ENCODE measurements at places on chromosomes 3 and 15.

DNA sequence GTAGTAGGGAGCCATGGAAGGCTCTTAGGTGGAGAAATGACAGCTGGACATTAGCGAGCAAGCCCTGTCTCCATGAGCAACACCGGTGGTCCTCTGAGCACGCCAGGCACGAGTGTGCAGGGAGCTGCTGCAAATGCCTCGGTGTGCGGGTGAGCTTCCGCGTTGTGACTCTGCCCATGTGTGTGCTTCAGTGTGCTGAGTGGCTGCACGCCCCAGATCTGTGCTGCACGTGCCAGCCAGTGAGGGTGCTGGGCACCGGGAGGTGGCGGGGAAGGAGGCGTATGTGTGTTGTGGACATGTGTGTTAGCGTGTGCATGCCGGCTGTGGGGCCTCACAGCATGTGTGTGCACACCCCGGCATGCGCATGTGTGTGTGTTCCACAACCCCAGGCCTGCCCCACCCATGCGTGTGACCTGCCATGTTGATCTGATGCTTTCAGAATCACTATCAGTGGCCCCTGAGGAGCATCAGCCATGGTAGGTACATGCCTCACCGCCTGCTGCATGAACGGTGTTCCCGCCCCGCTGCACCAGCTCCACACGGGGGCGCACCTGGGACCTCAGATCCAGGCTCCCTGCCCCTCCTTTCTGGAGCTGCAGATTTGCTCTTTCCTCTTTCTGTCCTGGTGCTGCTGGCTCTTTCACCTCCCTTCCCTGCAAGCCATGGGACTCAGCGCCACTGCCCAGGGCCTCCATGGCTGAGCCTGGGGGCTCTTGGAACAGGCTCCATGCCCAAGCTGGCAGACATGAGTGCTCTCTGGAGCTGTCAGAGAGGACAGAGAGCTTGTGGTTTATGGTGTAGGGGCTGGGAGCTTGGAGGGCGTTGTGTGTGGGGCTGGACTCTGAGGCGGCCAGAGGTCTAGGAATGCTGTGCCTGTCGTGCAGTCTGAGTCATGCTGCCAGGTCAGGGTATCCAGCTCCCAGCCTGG lies 169.4 kb downstream of the TBC1D2B start:
- peak; percentile 48 for DNase-seq

DNA sequence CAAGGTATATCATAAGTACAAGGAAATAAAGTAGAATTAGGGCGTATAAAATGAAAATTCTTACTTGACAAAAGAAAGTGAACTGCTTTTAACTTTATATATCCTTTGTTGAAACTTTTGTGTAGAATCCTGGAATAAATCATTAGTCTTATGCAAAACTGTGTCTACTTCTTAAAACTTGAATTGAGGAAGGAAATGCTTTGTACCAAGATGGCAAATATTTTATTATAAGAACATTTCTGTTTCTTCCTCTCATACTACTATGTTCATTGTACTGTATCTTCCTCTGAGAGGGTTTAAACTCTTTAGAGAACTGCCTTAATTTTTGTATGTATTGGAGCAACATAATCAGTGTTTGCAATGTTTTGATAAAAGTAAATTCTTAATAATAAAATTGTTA lies 42.0 kb downstream of the RASA2 start:
- no peak for DNase-seq

GRCh38 chr3:122952520-122952919 lies 75.0 kb downstream of the SEMA5B start:
- DNase-seq = no peak

DNA sequence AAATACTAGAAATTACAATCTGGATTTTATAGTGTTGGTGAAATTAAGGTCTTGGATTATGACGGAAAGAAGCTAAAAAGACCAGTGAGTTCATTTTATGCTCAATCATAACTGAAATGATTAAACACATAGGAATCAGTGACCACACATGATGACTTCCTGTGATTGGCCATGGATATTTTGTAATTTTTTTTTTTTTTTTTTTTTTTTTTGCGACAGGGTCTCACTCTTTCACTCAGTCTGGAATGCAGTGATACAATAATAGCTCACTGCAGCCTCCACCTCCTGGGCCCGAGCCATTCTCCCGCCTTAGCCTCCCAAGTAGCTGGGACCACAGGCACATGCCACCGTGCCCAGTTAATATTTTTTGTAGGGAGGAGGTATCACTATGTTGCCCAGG lies 47.4 kb downstream of the PAQR5 start:
- DNase-seq = no peak

DNA sequence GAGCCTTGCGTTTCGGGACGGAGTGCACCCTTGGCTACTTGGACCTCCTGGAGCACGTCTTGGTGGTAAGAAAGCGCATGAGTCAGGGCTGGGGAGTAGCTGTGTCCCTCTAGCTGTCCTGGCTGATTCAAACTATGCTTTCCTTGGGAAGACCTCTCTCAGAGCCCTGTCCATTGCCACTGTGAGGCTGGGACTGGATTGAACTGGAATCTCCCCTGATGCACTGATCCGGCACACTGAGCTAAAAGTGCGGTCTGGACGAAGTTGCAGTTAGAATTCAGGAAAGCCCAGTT lies 232.6 kb upstream of the TPM1 start:
- no peak for DNase-seq

- DNase-seq = no peak
Measured at GRCh38 chr15:83516935-83517334, 69.8 kb downstream of the SH3GL3 start.

DNA sequence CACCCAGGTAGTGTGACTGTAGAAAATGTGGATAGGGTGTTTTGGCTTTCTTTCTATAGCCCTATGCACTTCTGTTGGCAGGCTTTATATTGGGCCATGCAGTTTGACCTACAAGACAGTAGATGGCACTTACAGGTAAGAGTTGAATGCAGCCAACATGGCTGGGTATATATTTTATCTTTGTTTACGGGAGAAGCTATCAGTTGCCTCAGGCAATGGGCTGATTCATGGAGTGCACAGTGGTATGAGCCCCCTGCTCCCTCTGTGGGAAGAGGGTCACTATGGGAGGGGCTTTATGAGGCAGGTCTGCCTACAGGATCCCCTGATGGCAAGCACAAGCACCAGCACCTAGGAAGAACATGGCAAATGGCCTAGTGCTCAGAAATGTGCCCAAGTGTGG lies 301.2 kb upstream of the CDIN1 start:
- no peak for DNase-seq

DNA sequence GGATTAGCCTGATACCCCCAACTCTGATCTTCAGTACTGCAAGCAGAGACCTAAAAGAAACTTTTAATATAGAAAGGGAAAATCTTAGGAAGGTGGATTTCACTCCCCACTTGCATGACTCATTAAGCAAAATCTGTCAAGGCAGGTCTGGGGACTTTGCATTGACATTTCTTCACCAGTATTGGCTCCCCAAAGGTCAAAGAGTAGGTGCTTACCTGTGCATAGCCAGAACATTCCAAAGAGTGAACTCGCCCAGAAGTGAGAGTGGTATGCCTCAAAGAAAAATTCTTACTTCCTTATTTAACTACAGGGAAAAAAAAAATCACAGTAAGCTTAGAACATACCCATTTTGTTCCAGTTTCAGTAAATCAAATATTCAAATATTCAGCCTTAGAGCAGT lies 140.9 kb upstream of the TP63 start:
- DNase-seq = no peak

GRCh38 chr15:55990516-55990915 lies 2.9 kb downstream of the NEDD4 start:
- DNase-seq = no peak

GRCh38 chr15:86016750-86017149 lies 62.9 kb upstream of the AGBL1 start:
- no peak for DNase-seq
